Activated naive CD4-positive, alpha-beta T cell treated with Interleukin-2 at 50 U/mL for 16 hours (primary cell): ENCODE measurements at places on chromosomes 12 and 14.

- peak; percentile 4 for DNase-seq
Measured at GRCh38 chr14:78848234-78848820, 678.2 kb downstream of the NRXN3 start.

GRCh38 chr14:44795725-44796124 lies 166.0 kb downstream of the KLHL28 start:
- no peak for DNase-seq

- no peak for DNase-seq
Measured at GRCh38 chr12:76757694-76758093, 6.2 kb upstream of the ZDHHC17 start.

- DNase-seq: peak; percentile 37
Measured at GRCh38 chr12:50246873-50247612, 36.3 kb downstream of the LIMA1 start.

- DNase-seq: no peak
Measured at GRCh38 chr14:92556255-92556741, 42.7 kb downstream of the RIN3 start.

- no peak for DNase-seq
Measured at GRCh38 chr12:112466011-112466422, 47.3 kb downstream of the PTPN11 start.

DNA sequence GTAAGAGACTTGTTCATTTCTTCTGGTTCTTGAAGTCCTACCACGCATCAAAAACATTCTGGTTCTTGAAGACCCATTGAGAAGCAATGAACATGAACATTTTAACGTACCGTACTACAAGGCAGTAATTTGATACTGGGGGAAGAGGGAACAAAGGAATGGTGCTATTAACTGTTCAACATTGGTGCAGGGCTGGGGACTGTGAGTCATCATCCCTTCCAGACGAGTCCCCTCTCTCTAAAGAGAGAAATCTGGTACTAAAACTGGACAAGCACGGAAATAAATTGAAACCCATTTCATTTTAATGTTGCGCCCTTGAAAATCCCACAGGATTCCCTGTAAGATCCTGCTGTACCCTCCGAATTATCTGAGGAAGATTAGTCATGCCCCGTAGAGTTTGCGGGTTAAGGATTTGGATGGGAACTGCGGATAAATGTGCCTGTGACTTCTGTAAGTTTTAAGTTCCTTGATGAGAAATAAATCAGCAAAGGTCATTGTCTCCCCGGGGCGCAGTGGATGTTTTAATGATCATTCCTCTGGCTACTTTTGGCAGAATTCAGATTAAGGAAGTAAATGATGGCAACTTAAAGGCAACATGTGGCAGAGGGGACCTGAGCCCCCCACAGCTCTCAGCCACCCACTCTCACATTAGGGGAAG lies 78.6 kb downstream of the KCNK13 start:
- no peak for DNase-seq

DNA sequence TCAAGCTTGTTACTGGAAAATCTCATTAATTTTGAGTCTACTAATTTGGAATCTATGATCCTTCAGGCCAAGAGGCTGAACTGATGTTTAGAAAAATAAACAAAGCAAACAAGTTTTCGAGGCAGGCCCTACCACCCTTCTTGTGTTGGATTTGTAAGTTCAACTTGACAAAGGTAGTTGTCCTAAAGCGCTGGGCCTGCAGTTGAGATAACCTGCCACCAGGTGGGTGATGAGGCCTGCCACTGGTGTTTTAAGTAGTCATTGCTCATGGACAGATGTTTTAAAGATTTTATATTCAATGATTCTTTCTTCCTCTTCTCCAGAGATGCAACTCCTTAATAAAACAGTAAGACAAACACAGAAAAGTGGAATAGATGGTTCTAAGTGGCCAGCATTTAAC lies 19.4 kb downstream of the ACVRL1 start:
- peak; percentile 60 for DNase-seq

GRCh38 chr12:4975574-4975973 lies 65.9 kb downstream of the KCNA1 start:
- DNase-seq: no peak

GRCh38 chr12:12800406-12801180 lies 12.6 kb upstream of the DDX47 start:
- no peak for DNase-seq

DNA sequence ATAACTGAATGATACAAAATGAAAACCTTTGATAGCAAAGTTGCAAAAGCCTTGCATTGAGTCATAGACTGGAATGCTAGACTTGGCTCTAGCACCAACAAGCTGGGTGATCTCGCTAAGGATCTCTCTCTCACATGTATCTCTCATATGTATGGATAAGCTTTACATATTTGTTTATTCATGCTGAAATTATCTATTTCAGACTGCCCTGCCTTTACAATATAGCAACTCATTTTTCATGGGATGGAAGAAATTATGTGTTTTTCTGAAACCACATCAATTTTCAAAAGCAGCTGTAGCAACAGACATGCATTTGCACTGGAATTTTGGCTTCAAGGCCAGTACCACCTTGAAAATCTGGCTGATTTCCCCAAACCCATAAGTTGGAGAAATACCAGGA lies 11.4 kb downstream of the RERG start:
- DNase-seq: no peak

GRCh38 chr12:19908830-19909229 lies 459.5 kb upstream of the PDE3A start:
- DNase-seq: no peak
